Cardiac fibroblast (primary cell): ENCODE measurements at places on chromosomes 12 and 14.
A peak's percentile ranks its signal among the peaks of the same experiment; 100 is the strongest.

- peak; percentile 26 for DNase-seq
Observed at GRCh38 chr12:116528498-116528897, 30.7 kb upstream of the MAP1LC3B2 start.

GRCh38 chr14:50039120-50039517 lies 77.3 kb downstream of the VCPKMT start:
- DNase-seq, result no peak

DNA sequence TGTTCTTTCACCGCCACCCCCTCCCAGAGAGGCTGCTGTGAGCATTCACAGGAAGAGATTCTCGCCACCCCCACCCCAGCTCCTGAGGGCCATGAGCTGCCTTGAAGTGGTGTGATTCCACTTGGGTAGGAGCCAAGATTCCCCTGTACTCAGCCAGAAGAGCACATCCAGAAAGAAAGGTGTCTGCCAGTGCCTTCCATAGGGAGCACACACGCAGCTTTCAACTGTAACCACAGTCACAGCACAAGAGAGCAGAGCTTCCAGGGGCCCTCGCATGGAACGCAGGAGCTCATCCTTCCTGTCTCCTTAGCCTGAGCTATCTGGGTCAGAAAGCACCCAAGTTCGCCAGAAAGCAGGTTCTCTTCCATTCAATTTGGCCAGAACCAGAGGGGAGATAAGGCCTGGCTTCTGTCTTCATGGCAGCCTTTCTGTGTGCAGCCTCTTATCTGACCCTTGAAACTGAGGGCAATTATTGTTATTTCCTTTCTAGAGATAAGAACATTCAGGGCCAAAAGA lies 66.6 kb upstream of the SCN8A start:
- DNase-seq, result no peak

DNA sequence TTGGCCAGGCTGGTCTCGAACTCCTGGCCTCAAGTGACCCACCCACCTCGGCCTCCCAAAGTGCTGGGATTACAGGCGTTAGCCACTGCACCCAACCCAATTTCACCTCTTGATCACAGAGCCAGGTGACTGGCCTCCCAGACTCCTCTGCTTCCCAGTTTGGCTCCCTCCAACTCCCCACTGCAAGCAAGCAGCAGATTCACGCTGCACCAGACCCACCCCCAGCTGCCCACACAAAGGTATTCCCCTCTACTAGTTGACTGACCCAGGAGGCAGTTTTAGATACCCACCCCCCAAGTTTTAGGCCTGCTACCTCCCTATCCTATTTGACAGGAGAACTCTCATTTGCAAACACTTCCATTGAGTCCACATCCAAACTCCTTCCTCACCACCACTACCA lies 5.2 kb downstream of the RARG start:
- no peak for DNase-seq

DNA sequence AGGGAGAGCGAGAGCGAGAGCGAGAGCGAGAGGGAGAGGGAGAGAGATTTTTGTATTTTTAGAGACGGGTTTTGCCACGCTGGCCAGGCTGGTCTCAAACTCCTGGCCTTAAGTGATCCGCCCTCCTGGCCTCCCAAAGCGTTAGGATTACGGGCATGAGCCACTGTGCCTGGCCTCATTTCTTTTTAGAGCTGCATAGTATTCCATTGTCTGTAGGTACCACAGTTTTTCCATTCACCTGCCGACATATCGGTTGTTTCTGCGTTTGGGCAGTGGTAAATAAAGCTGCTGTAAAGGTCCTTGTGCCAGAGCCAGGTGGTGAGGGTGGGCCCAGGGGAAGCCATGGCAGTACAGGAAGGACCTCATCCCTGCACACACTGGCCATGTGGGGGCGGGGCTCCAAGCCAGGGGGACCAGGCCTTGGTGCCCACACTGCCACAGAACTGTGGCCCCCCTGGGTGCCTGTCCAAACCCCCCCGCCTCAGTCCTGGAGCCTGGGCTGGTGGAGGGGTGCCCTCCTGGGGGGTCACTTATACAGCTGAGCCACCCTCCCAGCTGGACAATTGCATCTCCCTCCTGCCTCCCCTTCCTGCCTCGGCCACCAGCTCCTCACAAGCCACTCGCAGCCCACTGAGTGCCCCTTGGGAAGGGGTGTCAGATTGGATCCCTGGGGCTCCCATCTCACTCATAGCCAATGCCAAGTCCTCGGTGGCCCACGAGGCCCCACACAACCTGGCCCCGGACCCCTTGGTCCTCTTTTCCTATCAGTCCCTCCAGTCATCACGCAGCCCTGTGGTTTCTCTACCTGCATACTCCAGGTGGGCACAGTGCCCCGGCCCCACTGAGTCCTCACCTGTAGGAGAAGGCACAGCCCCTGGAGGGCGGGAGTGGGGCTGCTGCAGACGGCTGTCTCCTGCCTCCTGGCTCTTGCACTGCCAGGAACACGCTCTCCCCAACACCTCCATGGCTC lies 1.7 kb upstream of the PUS1 start:
- no peak for DNase-seq

- no peak for DNase-seq
Observed at GRCh38 chr12:80293759-80294158, 150.3 kb upstream of the PTPRQ start.

DNA sequence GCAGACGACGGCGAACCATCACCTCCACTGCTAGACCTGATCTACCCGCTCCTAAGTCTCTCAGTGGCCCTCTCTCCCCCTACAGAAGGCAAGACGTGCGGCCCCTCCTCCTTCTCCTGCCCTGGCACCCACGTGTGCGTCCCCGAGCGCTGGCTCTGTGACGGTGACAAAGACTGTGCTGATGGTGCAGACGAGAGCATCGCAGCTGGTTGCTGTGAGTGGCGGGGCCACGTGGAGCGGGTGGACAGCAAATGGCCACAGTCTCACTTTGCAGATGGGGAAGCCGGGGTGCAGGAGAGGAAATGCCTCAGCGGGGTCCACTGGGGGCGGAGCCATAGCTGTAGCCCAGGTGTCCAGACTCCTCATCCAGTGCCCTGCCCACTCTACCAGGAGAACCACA lies 21.4 kb upstream of the NXPH4 start:
- no peak for DNase-seq

GRCh38 chr14:56247495-56248200 lies 129.4 kb downstream of the PELI2 start:
- DNase-seq, result peak; percentile 58

GRCh38 chr12:113297621-113298471 lies 37.1 kb downstream of the SLC8B1 start:
- DNase-seq, result no peak

DNA sequence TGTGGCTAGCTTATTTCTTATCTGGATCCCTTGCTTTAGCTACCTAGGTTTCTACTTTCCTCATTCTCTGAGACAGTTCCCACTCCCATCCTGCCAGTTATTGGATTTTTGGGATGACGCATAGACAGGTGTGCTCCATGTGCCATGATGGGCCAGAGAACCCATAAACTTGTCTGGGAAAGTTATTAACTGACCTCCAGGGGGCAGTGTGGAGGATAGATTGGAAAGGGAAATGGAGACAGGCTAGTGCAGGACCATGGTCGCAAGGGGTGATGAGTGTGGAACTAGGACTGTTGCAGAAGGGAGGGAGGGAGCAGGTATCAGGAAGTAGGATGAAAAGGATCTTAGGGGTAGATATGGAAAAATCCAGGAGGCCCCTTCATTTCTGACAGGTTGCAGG lies 80.3 kb downstream of the ESRRB start:
- peak; percentile 8 for DNase-seq

DNA sequence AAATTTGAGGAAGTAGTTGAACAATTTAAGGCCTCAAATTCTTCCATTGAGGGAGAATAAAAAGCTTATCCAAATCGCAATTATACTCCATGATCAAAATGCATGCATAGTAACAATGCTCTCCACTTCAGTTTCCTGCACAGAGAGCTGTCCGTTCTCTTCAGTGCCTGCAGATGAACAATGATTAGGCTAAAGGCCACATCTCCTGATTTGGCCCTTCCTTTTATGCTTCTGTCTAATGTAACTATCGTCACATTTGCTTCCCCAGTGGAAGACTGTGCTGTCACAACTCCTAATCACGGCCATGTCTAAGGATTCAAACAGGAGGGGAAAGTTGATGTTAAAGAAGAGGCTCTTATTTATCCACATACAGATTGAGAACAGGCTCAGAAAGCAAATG lies 113.6 kb upstream of the NPAS3 start:
- DNase-seq, result no peak

DNA sequence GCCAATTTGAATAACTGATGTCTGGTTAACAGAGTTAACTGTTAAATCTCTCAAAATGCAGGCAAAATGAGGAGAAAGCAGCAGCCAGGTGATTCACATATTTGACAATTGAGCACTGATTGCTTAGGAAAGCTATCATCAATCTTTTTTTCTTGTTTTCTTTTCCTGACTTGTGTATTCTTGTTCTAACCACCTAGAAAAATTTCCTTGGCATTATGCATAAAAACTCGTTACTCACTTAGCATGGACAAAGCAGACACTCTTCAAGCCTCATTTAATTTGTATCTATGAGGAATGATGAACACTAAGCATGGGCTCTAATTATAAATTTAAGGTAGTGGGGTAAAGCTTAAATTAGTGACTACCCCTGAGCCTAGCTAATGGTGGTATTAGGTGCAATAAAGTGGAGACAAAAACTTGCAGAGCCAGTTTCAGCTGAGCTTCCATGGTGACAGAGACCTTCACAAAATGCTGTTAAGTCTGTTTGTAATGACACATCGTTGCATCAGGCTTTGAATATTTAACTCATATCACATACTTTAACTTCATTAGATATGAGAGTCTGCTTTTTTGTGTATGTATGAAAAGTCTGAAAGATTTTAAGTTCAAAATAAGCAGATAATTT lies 52.0 kb downstream of the RASSF9 start:
- DNase-seq, result no peak

GRCh38 chr14:44070046-44070445 lies 437.0 kb downstream of the FSCB start:
- no peak for DNase-seq

- DNase-seq, result no peak
Observed at GRCh38 chr14:73712540-73713180, 1.5 kb downstream of the PNMA1 start.

DNA sequence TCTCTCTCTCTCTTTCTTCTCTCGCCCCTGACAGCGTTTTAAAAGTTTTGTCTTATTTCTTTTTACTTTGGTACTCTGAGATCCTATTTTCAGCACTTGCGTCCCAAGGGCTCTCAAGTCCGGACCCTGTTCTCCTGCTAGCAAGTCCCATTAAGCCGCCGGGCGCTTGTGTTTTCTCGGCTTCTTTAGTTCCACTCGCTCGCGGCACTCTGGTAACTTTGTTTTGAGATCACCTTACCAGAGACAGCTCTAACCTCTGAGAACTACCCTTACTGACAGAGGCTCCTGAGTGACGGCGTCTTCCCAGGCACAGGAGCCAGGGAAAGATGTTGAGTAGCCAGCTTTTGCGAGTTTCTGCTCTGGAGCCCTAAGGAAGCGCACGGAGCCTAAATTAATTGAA lies 2.7 kb upstream of the MYF5 start:
- DNase-seq, result peak; percentile 21

DNA sequence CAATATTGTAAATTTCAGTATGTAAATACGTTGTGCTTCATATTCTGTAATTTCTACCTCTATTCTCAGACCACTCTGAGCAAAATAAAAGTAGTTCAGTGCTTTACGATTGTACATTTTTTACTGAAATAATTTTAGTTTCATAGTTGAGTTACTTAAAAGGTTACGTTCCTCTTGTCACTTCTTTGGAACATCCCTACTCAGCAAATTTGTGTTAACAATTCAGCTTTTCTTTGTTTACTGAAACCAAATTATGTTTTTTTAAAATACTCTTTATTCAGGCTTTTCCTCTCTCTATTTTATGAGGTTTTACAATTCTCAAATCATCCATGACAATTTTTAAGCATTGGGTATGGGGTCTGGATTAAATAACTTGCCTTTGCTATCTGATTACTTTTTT lies 25.8 kb downstream of the CPSF6 start:
- no peak for DNase-seq

GRCh38 chr14:36317650-36318049 lies 2.8 kb downstream of the MBIP start:
- DNase-seq, result no peak

DNA sequence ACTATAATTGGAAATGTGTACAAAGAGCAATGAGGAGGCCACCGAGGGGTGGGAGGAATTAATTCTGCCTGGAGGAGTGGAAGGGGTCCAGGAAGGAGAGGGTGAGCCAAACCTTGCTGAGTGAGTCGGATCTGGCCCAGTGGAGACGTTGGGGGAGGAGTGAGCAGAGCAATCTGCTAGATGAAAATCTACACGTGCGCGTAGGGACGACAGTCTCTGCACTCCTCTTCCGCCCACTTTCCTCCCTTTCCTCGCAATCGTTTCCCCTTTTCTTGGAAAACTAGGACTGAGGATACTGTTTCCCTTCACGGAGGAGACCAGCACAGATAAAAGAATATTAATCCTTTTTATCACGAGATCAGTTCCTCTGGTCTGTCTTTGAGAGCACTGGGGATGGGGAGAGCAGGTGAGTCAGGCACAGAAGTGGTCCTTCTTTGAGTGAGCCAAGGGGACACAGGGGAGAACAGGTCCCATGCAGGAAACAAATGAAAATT lies 2.9 kb upstream of the NAB2 start:
- no peak for DNase-seq

- DNase-seq, result no peak
Observed at GRCh38 chr14:32932914-32933628, 5.6 kb upstream of the NPAS3 start.

DNA sequence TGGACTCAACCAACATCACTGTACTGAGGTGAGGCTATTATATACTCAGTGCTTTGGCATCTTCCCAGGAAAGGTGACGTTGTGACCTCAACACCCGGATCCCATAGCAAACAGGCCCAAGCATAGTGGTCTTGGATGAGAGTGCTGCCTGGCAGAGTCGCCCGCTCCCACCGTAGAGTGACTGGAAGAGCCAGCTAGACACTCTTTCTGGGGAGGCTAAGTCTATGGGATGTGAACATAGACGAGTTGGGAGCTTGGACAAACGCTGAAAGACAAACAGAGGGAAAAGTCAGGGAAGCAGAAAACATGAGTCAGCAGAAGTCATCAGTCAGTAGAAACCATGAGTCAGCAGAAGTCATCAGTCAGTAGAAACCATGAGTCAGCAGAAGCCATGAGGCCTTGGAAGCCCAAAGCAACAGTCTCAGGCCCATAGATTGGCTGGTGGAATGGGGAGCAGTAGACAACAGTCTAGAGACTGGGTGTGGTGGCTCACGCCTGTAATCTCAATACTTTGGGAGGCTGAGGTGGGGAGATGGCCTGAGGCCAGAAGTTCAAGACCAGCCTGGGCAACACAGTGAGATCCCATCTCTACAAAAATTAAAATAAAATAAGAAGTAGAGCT lies 66.4 kb upstream of the MAP1LC3B2 start:
- DNase-seq, result peak; percentile 88

DNA sequence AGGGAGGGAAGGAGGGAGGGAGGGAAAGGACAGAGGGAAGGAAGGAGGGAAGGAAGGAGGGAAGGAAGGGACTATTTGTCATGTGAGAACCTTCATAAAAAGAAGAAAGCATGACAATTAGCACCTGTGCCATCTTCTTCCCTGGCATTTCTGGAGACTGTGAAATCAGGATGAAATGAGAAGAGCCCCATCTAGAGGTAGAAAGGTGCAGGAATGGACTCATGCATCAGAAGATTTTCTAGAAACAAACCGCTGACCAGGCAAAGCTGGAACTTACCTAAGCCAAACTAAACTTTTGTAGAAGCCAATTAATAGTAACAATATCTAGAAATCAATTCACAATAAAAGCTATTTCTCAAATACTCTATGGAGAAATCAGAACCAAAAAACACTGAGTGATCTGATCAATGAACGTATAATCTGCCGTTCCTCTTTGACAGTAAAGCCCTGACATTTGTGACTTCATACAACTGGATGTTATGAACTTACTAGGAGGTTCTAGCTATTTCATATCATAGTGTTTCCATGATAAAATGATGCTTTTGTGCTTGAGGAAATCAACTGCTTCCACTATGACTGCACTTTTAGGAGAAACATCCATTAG lies 24.4 kb upstream of the CRACR2A start:
- DNase-seq, result peak; percentile 75
